ENCODE measurements at places on chromosomes 1 and 21. TPM values are rescaled to one million over a fixed set of nuclear protein-coding genes. Genes with fewer than 3 reads are reported as not detected.

GRCh38 chr1:234528074-234528865 is 49.3 kb upstream of the TARBP1 start:
- DNase-seq: no peak

The SPATA17 gene
- total RNA-seq: 1.5 TPM

GRCh38 chr1:8161546-8162105 is 135.5 kb upstream of the ERRFI1 start:
- no peak for DNase-seq

DNA sequence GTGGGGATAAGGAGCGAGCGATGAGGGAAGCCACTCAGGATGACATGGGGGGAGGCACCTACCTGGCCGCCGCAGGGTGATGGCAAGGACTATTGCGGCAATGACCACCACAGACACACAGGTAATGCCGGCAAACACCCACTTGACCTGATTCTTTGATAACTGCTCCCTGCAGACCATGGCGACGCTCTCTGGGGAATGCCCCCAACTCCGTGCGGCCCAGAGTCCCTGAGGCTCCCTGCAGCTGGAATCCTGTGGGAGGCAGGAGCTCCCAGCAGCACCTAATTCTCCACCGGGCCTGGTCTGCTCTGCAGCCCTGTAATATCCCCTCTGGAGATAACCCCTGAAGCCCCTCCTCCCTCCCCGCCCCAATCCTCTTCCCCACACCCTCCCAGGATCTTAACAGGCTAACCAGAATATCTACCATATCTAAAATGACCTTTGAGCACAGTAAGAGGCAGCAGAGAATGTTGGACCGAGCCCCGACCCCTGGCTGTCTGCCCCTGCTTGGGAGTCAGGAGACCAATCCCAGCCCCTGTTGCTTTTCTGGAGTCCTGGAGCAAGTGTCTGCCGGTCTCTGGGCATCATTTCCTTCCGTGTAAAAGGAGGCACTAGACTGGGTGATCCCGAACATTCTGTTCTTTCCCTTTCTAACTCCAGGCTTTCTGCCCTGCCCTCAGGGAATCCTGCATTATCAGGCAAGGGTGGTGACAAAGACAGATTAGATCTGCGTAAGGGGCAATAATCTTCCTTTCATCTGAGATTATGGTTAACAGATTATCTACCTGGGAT is at the start of gene FAM151A:
FAM151A (minus strand) TSS at position 310 of the 792 bp plus-strand sequence; CDS start at position 180, 130 bp downstream.
- DNase-seq: no peak

GRCh38 chr1:47818682-47819573 is 178.3 kb downstream of the TRABD2B start:
- DNase-seq: no peak

DNA sequence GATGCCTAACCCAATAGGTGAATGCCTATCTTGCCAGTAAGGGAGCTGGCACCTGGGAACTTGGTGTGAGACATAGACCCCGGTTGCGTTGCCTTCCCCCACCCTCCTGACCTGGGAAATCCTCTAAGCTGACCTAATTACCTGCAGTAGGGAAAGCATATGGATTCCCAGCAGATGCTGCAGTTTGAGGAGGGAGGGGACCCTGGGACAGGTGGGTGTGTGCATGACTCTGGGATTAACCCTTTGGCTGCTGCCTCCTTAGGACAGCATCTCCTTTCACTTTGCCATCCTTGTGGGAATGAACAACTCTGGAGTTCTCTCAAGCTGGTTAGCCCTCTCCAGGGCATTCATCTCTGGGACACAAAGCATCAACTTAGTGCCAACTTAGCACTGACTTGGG is 16.4 kb upstream of the NFASC start:
- no peak for DNase-seq

- DNase-seq: no peak
These were observed 2.1 kb upstream of the EDN2 start for GRCh38 chr1:41486371-41487125.

- DNase-seq: no peak
These were observed 212.2 kb downstream of the LYPLAL1 start for GRCh38 chr1:219385787-219386427.

DNA sequence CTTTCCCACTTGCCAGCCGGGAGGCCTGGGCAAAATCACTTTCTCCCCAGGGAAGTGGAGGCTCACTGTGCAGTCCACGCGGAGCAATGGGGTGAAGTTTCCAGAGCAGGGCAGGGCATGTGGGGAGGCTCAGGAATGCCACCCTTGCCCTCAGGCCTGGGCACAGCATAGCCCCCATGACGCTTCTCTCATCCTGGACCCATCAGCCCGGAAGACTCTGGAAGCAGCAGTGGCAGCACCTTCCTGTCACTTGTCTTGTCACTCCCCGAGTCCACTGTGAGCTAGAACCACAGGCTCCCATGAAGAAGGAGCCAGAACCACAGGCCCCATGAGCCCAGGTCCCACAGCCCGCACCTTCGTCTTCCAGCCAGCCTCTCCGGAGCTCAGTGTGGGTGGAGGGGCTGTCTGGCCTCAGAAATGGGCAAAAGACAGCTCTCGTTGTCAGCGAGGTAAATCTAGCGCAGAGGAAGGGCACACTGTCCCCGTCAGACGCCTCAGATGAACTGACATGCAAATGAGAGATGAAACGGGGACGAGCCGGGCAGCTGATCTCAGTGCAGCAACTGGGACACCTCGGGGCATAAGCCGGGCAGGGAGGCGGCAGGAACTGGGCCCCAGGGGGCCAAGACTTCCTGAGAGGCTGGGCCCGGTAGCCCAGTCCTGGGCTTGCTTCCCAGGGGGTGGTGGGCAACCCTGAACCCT is 6.1 kb downstream of the PDE9A start:
- DNase-seq: no peak

The UTS2 gene
- total RNA-seq: not detected

The ADORA1 gene
- not detected for total RNA-seq

- DNase-seq: no peak
These were observed 3.8 kb upstream of the CSRP1 start for GRCh38 chr1:201510734-201511133.

The HLX gene
- 6.1 TPM for total RNA-seq

The SLC66A1 gene
- 9.1 TPM for total RNA-seq

GRCh38 chr1:239302696-239303095 is 83.7 kb upstream of the CHRM3 start:
- no peak for DNase-seq

- no peak for DNase-seq
These were observed 86.8 kb downstream of the ADGRL2 start for GRCh38 chr1:81887421-81888144.

The KLHDC7A gene
- 1.8 TPM for total RNA-seq

GRCh38 chr21:45011911-45012661 is 62.3 kb upstream of the ADARB1 start:
- peak; percentile 71 for DNase-seq

- peak; percentile 43 for DNase-seq
These were observed 26.3 kb upstream of the CAMK1G start for GRCh38 chr1:209557221-209557620.

GRCh38 chr1:154575147-154575927 is 7.8 kb downstream of the CHRNB2 start:
- DNase-seq: no peak

- DNase-seq: no peak
These were observed 215.4 kb upstream of the ADGRL2 start for GRCh38 chr1:81585371-81585770.

GRCh38 chr1:24743404-24744211 is 1.6 kb upstream of the CLIC4 start:
- DNase-seq: peak; percentile 69

The FCER1G gene
- 4.5 TPM for total RNA-seq

DNA sequence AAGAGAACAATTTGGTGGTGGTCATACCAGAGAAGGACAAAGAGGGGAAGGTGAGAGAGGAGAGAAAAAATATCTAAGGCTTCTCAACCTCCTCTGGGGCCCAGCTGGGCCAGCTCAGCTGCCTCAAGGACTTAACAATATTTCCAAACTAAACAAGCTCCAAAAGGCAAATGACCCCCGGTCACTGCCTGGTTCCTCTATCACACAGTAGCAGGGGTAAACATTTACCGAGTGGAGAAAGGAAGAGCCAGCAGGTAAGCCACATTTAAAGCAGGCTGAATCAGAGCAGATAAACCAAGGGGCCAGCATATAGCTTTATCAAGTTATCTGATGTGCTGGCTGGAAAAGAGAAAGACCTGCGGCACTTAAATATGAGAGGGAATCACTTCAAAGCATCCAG is 102.1 kb downstream of the KCND3 start:
- no peak for DNase-seq
